ENCODE measurements at places on chromosomes 3 and 15.

- no peak for DNase-seq
Observed at GRCh38 chr3:195771646-195772300, 40.0 kb downstream of the MUC4 start.

- no peak for DNase-seq
Observed at GRCh38 chr3:108295421-108296175, 750 bp upstream of the HHLA2 start.

DNA sequence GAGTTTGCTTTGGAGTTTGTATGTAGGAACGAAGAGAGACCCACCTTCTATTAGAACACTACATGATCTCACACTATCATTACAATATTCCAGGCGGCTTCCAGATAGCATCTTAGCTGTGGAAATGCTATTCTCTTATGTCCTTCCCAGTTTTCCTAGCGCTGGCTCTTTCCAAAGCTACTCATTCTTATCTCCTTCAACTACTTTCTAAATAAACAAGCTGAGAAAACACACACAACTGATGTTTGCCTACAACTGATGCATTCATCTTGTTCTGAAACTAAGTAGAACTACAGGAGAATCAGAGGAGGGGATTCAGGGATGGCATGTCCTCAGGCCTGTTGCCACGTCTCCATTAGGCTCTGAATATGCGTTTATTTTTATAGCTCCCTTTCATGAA, 108.9 kb downstream of the GREM1 start:
- DNase-seq = no peak

- DNase-seq = no peak
Observed at GRCh38 chr15:42231088-42231487, 23.0 kb upstream of the VPS39 start.

- no peak for DNase-seq
Observed at GRCh38 chr15:35108453-35108852, 23.4 kb upstream of the NANOGP8 start.

- no peak for DNase-seq
Observed at GRCh38 chr15:82043130-82043673, 2.6 kb downstream of the MEX3B start.

DNA sequence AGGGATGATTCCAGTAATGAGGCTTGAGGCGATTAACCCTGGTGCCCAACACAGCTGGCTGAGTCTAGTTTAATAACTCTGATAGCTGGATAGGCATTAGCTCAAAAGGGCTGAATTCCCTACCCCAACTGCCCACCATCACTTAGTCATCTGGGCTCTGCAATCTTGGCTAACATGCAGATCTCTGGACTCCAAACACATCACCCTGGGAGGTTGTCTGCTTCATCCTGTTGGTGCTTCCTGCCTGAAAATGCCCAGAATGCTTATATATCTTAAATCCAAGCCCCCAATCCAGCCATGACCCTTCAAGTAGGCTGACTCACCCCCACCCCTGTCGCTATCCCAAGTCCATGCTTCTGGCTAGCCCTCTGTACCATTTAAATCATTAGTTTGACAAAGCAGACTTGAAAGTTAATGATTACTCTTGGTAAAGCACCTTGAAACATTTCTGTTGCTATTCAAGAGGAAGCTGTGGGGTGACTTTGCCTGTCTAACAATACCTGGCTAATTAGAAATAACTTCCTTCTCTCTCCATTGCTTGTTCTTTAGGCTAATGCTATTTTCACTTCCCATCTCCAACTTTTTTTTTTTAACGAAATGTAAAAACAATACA, 107.0 kb upstream of the RORA start:
- DNase-seq = no peak

DNA sequence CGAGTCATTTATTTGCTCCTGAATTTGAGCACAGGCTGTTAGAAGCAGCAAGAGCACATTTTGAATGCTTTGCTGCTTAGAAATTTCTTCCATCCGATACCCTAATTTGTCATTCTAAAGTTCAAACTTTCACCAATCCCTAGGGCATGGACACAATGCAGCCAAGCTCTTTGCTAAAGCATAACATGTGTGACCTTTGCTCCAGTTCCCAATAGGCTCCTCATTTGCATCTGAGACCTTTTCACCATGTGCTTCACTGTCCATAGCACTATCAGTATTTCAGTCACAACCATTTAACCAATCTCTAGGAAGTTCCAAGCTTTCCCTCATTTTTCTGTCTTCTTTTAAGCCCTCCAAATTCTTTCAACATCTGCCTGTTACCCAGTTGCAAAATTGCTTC, 1333.1 kb downstream of the SI start:
- DNase-seq = no peak

DNA sequence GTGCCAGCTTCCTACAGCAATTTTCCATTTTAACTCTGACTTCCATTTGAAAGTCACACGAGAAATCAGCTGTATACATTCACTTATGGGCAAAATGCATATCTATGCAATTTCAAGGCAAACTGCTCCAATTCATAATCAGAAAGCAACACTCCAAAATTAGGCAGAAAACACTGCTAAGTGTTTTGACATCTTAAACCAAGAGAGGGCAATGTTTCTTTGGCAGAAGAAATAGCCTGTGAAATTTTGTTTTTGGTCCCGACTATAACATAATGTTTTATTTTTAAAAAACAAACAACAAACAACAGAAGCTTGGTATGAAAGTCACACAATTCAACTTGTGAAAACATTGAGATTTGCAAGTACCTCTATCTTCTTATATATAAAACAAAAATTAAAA, 42.6 kb downstream of the GOLIM4 start:
- no peak for DNase-seq
